ENCODE measurements at places on chromosomes 5 and 9. TPM values are rescaled to one million over a fixed set of nuclear protein-coding genes. Genes with fewer than 3 reads are reported as not detected.

Gene FAM221B
- total RNA-seq, result not detected

Gene PDE4D
- 9.2 TPM for total RNA-seq

Gene RLN2
- not detected for total RNA-seq

Gene LMAN2
- total RNA-seq, result 352 TPM

Gene MTREX
- total RNA-seq, result 110 TPM

Gene PHYHD1
- total RNA-seq, result 11.4 TPM
